ENCODE measurements at places on chromosomes 5 and 9. TPM values are rescaled to one million over a fixed set of nuclear protein-coding genes. Genes with fewer than 3 reads are reported as not detected.

- no peak for DNase-seq
Measured at GRCh38 chr9:100775912-100776311, 198.0 kb downstream of the CAVIN4 start.

The BTNL8 gene
- not detected for polyA plus RNA-seq

The PAPPA gene
- 39.9 TPM for polyA plus RNA-seq

GRCh38 chr5:137389042-137389441, 110.1 kb downstream of the SPOCK1 start:
- no peak for DNase-seq

The PCDHB14 gene
- polyA plus RNA-seq, result 0.42 TPM

DNA sequence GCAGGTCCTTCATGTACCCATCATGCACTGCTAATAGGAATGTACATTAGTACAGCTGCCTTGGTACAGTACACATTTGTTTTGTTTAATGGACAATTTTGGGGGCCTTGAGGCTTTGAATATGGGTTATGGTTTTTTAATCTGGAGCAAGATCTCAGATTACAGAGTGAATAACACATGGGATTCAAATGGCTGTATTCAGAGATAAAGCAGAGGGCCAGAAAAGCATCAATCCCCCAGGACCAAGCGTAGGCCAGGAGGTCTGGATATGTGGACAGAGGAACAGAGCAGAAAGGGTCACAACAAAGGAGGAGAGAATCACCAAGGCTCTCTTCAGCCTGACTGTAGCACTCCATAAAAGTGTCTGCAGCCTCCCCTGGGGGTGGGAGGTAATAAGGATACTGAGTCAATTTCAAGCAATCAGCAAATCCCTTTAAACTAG, 47.7 kb upstream of the STK32A start:
- no peak for DNase-seq

DNA sequence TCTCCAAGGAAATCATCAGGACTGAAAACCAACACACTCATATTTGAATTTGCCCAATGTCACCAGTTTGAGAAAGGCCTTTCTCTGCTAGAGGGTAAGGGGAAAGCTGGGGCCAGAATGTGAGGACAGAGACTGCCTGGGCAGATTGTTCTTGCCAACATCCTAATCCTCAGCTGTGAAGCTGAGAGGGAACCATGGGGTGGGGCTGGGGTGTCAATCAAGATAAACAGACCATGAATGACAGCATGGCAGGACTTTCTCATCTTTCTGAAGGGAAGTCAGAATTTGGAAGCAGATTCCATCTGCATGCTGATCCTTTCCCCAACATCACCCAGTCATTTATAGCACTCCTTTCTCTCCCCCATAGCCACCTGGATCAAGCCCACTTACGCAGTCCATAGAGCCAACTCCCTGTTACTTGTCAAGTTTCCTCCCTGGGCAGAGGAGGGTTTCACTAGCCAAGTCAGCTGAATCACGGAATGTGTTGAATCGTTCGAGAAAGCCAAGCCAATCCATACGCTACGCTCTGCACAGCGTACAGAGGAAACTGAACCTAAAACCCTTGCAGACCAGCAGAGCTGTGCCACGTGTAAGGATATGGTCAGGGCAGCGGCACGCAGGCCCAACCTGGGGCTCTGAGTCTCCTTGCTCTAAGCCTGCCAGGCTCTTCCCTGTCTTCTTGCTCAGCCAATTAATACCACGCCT, 14.9 kb downstream of the GLDC start:
- DNase-seq, result no peak

DNA sequence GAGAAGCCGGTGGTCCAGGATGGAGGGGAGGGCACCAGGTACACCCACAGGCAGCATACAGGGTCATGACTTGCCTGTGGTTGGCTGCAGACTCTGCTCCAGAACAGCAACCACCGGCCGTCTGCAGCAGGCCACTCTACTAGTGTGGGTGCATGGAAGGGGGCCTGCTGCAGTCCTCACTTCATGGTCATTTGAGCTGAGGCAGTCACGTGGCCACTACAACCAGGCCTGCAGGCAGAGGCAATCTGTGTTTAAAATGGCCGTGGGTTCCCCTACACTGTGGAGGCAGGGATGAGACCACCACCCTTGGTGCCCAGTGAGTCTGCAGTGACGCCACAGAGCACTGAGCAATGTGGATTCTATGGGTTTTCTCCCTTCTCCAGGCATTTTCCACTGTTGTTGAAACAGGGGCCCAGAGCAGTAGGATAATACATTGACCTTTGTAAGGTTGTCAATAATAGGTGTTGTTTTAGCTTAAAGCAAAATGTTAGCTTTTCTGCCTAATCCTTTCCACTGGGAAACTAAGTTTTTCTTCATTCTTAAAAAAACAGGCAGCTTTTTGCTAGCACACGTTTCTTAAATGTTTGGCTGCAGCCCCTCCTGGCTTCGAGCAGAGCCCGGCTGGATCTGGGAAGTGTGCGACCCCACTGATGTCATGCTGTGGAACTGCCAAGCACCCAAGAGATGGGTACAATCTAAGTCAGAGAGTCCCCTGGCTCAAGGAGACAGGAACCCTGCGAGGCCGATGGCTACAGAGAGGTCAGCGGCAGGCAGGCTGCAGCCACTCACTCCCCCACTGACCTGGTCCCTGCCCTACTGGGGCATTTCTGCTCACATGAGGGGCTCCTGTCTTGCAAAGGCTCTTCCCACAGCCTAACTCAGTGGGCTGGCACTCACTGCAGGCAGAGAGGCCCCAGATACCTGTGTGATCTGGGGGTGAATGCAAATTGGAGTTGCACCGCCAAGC, 21.2 kb downstream of the GADD45G start:
- DNase-seq, result no peak

The GRHPR gene
- 227 TPM for polyA plus RNA-seq

DNA sequence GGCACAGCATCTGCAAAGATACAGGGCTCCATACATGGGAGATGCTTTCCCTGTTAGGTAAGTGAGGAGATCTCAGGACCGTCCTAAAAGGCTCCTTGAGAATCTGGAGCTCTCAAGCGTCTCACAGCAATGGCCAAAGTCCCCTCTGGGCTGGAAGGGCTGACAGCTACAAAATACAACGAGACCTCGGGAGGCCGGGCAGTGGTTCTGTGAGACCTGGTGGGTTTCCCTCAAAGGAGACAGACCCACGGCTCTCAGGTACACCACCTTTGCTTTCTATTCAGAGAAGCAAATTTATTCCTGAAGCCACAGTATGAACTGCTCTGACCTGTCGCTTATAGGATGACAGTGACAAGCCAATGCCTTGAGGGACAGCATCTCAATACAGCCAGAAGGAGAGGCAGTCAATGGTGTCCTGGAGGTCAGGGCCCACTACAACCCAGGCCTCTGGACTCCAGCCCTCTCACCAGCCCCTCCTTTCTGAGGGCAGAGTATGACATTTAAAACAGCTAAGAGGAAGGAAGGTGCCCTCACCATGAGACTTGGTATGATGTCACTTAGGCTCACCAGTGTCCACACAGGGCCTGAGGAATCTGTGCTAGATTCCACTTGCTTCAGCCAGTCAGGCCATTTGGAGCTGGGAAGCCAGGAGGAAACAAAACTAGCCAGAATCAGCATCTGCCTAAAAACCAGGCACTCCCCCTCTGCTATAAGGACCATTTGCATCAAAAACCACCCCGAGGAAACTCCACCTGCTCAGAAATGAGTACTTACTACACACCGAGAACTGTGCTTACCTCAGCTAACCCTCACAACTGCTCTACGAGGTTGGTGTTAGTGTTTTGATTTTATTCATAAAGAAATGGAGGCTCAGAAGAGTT, 86.5 kb upstream of the FSTL4 start:
- no peak for DNase-seq
